ENCODE measurements at places on chromosomes 3 and 15. TPM values are rescaled to one million over a fixed set of nuclear protein-coding genes. Genes with fewer than 3 reads are reported as not detected.

Gene CCR2
- total RNA-seq: 7.9 TPM

Gene TPRG1
- 2.1 TPM for total RNA-seq

Gene CCR5
- total RNA-seq: 0.78 TPM

GRCh38 chr15:95604634-95605036, 725.9 kb upstream of the NR2F2 start:
- no peaks in the 10 kb centered on the region for H3K27me3 ChIP-seq
- H3K27ac ChIP-seq: no peak overlapping the region
- H3K4me1 ChIP-seq: no peaks in the 10 kb centered on the region
- peak; percentile 7 for DNase-seq
- H3K4me3 ChIP-seq: no peak overlapping the region
- no peaks in the 10 kb centered on the region for H3K36me3 ChIP-seq

- DNase-seq: peak; percentile 80
- H3K27me3 ChIP-seq: no peaks in the 10 kb centered on the region
- H3K27ac ChIP-seq: peak overlapping the region; percentile 8
- no peak overlapping the region for H3K4me3 ChIP-seq
- H3K4me1 ChIP-seq: peaks cover 32% of the 10 kb centered on the region
- no peaks in the 10 kb centered on the region for H3K36me3 ChIP-seq
Measured at GRCh38 chr15:92803852-92804609, 96.1 kb upstream of the CHD2 start.

DNA sequence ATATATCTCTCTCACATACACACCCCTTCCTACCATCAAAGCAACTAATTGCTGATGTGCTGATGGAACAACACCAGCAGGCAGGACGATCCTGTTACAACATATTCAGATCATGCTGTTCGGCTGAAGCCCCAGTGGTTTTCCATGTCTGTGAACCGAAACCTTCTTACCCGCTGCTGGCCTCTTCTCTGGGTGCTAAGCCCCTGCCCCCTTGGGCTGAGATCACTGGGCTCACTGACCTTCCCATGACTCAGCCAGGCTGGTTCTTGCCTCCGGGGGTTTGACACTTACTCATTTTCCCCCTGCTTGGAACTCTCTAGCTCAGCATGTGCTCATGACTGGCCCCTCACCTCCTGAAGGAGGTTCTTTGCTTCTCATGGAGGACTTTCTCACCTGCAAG, 122.0 kb upstream of the RGMA start:
- no peak overlapping the region for H3K27ac ChIP-seq
- no peaks in the 10 kb centered on the region for H3K36me3 ChIP-seq
- H3K4me1 ChIP-seq: no peaks in the 10 kb centered on the region
- H3K27me3 ChIP-seq: no peaks in the 10 kb centered on the region
- H3K4me3 ChIP-seq: no peak overlapping the region

GRCh38 chr3:67044955-67045354, 46.8 kb downstream of the KBTBD8 start:
- H3K27ac ChIP-seq: no peak overlapping the region
- H3K4me3 ChIP-seq: no peak overlapping the region
- H3K27me3 ChIP-seq: no peaks in the 10 kb centered on the region
- DNase-seq: no peak
- no peaks in the 10 kb centered on the region for H3K36me3 ChIP-seq
